ENCODE measurements at places on chromosomes 1 and 21.

DNA sequence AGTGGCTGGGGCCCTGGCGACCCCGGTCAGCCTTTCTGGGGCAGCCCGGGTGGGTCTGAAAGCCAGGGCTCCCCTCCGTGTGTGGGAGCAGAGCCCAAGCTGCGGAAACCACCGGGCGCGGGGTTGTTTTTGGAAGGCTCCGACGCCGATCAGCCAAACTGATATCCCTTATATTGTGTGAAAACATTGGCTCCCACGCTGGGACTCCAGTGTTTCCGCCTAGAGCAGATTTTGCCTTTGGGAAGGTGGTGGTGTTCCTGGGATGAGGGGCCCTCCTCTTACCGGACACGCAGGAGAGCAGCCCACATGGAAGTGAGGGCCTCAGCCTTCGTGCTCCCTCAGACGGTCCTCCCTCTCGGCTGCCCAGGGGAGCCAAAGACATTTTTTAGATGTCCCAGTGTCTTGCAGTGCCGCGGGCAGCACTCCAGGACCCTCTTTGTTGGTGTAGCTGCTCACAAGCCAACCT, 54.3 kb downstream of the NGF start:
- DNase-seq = no peak

GRCh38 chr1:83901547-83902155, 97.3 kb downstream of the TTLL7 start:
- DNase-seq = no peak

- DNase-seq = no peak
Measured at GRCh38 chr1:11114966-11115365, 15.3 kb upstream of the EXOSC10 start.

- peak; percentile 51 for DNase-seq
Measured at GRCh38 chr1:248618878-248619277, 16.0 kb downstream of the OR2T11 start.

- no peak for DNase-seq
Measured at GRCh38 chr1:50308878-50309277, 114.4 kb downstream of the DMRTA2 start.

GRCh38 chr1:199909137-199909536, 118.4 kb upstream of the NR5A2 start:
- DNase-seq = no peak

- DNase-seq = no peak
Measured at GRCh38 chr1:42142894-42143675, 10.1 kb upstream of the GUCA2B start.

DNA sequence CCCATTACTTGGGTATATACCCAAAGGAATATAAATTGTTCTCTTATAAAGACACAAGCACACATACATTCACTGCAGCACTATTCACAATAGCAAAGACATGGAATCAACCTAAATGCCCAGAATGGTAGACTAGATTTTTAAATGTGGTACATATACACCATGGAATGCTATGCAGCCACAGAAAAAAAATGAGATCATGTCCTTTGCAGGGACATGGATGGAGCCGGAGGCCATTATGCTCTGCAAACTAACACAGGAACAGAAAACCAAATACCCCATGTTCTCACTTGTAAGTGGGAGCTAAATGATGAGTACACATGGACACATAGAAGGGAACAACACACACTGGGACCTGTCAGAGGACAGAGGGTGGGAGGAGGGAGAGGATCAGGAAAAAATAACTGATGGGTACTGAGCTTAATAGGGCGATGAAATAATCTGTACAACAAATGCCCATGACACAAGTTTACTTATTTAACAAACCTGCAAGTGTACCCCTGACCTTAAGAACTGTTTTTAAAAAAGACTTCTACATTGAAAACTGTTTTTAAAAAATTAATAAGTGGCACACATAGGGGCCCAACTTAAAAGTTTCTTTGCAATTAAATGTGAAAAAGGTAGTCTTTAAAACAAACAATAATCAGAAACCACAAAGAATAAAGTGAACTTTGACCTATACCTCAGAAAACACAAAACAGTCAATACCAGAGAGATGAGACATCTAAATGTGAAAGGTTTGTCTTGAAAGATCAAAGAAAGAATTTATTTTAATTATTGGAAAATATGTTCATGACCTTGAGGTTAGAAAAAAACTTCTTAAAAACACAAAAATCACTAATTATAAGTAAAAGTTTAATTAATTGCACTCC, 75.2 kb downstream of the CDC42BPA start:
- DNase-seq = no peak

DNA sequence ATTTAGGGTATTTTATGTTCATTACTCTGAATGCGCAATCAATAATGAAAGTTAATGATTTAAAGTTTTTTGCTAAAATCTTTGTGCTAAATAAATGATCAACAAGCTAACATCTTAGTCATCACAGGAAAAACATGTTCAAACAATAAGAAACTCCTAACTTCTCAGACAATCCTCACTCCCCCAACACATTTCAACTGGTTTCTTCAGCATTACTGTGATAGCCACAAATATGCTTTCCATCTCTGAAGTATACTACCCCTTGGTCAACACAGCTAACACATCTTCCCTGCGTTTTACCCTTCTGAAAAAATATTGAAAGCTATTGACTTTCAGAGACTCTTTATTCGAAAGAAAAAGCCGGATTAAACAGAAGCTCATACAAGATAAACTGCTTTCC, 85.8 kb downstream of the ZNF644 start:
- DNase-seq = no peak

GRCh38 chr1:153465811-153466636, 5.6 kb upstream of the S100A7 start:
- DNase-seq = peak; percentile 63

DNA sequence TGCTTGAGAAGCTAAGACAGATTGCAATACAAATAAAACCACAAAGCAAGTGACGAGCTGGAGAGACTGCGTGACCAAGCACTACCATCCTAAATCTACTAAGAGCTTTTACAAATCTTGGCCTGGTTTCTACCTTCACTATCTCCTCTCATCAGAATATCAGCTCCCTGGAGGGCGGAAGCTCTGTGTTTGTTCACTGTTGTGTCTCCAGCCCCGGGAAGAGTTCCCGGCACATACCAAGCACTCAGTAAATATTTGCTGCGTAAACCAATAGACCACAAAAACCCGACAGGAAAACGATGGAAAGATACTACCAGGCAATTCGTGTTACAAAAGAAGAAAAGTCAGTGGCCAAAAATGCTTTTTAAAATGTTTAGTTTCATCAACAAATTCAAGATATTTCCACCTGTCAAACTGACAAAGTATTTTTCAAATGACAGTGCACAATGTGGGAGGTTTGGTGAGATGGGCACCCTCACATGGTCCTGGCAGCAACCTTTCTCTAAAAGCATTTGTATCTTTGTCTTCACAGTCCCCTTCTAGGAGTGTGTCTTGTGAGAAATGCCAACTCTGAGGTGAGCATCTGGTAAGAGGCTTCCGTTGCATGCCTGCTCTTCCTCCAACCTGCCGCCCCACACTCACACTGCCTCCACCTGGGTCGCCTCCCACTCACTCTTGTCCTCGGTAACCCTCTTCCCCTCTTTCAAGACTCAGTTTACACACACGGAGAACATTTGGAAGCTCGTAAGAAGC, 34.7 kb downstream of the SLC1A7 start:
- no peak for DNase-seq

GRCh38 chr1:218348628-218349071, 3.5 kb downstream of the TGFB2 start:
- no peak for DNase-seq

DNA sequence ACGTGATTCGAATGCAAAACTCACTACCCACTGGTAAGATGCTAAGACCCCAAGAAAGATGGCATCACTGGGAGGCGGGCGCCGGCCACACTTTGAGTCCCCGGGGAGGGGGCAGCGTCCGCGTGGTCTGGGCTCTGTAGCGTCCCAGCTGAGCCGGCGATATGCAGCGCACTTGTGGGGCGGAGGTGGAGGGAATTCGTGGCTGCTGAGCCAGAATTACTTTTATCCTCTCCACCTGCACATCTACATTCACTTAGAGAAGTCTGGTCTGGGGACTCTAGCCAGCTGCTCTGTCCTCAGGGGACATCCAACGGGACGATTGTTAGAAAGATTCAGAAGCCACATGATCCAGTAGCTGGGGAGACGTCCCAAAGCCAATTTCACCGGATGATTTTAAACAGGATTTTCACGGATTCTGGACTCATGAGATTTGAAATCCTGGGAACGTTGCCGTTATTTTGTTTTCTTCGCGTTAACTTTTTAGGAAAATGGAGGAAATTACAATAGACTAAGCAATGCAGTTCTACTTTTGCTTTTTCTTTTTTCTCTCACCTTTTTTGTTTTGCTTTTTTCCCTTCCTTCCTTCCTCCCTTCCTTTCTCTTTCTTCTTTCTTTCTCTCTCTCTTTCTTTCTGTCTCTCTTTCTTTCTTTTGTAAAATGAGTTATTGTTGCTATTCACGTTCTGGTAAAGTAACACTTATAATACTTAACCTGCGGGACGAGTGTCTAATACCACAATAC, 1.3 kb downstream of the JAM2 start:
- DNase-seq = peak; percentile 16

DNA sequence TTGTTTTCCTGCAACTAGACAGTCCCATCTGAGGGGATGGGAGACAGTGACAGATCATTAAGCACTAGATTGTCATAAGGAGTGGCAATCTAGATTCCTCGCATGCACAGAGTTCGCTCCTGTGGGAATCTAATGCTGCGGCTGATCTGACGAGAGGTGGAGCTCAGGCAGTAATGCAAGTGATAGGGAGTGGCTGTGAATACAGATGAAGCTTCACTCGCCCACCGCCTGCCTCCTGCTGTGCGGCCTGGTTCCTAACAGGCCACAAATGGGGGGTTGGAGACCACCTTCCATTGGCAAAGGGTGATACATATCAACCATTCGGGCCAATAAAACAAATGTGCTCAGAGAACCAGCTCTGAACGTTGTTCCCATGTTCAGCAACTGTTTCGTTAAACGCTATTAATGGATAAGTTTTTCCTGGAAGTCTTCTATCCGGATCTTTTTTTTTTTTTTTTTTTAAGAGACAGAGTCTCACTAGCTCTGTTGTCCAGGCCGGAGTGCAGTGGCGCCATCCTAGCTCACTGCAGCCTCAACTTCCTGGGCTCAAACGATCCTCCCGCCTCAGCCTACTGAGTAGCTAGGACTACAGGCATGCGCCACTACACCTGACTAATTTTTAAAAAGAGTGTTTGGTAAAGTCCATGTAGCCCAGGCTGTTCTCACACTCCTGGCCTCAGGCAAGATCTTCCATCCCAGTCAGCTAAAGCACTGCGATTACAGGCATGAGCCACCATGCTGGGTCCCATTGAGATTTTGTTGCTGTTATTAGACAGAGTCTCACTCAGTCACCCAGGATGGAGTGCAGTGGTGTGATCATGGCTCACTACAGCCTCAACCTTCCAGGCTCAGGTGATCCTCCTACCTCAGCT, 8.7 kb upstream of the RSRP1 start:
- DNase-seq = no peak

DNA sequence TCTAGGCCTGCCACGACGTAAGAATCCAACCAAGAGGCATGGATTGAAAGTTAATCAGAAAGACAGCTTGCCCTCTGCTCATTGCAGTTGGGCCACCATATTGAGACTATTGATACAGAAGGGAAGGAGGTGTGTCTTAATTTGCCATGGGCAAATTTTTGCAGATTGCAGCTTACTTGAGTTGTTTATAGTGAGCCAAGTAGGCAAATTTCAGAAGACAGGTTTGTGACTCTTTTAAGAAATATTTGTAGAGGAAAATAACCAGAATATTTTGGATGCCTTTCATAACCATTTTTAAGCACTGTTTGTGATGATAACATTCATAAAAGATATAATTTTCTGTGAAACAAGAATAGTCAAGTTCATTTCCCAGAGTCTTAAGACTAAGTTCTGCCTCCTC, 74.1 kb downstream of the PRDM2 start:
- no peak for DNase-seq

DNA sequence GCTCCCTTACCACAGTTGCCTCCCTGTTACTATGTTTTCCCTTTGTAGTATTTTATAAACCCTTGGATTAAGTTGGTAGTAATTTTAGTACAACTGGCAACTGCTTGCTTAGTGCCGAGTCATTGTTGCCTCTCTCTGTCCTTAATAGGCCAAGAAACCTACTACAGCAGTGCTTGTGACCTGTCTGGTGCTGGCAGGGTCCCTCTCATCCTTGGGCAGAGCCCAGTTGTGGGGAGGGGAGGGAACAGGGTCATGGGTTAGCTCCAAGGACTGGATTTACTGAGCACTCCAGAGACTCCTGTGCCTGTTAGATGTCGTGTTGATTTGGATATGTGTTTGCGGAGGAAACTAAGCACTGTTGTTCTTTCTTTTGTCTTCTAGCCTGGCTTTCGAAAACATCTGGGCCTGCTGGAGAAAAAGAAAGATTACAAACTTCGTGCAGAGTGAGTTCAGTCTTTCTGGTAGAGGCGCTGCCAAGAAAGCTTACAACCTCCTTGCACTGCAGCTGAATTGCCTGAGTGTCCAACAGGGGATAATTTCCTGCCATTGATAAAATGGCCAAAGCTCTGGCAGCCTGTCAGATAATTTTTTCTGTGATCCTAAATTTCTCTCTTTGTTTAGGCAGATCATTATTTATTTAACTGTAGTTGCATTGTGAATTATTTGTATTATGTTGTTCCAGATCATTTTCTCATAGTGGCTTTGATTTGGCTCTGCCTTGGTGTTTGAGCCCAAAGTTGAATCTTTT, 3.6 kb downstream of the UTP11 start:
- no peak for DNase-seq

DNA sequence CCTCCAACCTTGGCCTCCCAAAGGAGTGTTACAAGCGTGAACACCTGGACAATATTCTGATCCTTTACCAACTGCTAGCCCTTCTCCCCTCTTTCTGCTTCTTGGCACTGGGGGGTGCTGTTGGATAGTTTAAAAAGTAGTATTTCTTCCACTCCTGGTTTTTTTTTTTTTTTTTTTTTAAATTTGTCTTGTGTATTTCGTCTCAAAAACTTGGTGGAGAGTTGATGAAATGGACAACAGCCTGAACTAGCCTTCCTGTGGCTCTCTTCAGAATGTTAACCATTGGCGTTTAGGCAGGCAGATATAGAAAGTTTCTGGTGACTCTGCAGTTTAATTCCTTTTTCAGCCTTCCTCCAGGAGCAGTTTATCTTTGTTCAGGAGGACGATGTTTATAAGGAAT, 69.7 kb upstream of the USP24 start:
- no peak for DNase-seq

- no peak for DNase-seq
Measured at GRCh38 chr1:56584910-56585528, 5.7 kb upstream of the PLPP3 start.
